ENCODE measurements at places on chromosomes 5 and 9. TPM values are rescaled to one million over a fixed set of nuclear protein-coding genes. Genes with fewer than 3 reads are reported as not detected.
A peak's percentile ranks its signal among the peaks of the same experiment; 100 is the strongest.

DNA sequence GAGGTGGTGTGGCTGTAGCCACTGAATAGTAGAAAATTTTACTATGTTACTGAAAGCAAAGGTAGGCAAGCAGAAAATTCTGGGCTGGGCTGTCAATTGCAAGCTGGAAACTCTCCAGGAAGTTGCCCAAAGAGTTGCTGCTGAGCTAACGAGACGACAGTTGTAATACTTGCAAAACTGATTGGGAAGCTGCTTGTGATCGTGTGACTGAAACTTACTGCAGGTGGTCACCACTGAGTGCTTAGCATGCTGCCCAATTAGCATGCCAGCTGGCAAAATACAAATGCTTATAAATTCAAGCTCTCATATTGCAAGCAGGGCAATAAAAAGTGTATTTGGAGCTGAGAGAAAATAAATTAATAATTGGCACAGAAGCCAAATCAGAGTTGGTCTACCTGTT is 758.5 kb upstream of the EDIL3 start:
- no peak for DNase-seq

GRCh38 chr9:107612136-107612535 is 122.6 kb upstream of the KLF4 start:
- no peak for DNase-seq

DNA sequence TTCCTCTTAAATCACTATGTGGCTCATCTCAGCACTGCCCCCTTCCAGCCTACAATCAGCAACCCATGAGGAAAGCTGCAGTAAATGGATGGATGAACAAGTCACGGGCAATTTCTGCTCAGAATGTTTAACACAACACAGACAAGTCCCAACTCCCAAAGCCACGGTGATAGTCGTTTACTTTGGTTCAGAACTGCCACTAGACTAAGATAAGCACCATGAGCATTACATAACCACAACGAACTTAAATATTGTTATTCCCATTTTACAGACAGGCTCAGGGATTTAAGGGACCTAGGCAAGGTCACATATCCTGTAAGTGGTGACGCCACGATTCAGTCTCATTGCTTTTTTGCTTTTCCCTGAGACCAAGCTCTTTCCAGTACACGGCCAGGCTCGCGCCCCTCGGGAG is 2.0 kb upstream of the SMIM27 start:
- peak; percentile 22 for DNase-seq

DNA sequence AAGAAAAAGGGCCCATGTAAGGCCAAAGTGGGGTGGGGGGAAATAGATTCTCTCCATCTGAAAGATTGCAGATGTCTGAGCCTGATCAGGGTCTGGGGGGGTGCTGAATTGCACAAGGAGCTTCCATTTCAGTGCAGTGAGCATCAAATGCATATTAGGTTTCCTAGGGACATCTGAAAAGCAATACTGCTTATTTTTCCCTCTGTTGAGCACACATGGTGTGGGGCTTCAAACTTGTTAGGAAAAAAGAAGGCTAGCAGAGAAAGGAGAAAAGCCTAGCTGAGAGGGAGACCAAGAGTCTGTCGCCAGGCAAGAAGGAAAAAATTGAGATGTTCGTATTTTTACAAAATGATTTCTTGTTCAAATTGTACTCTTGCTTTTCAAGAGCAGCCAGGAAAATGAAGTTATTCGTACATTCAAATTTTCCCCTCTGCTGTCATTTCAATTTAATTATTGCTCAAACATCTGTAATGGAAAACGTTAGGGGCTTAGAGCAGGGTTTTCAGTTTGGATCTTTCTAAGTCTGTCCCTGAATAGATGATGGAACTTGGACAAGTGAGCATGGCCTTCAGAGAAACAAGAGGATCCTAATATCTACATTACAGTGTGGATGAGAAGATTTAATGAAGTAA is 191.9 kb upstream of the GAS1 start:
- no peak for DNase-seq

DNA sequence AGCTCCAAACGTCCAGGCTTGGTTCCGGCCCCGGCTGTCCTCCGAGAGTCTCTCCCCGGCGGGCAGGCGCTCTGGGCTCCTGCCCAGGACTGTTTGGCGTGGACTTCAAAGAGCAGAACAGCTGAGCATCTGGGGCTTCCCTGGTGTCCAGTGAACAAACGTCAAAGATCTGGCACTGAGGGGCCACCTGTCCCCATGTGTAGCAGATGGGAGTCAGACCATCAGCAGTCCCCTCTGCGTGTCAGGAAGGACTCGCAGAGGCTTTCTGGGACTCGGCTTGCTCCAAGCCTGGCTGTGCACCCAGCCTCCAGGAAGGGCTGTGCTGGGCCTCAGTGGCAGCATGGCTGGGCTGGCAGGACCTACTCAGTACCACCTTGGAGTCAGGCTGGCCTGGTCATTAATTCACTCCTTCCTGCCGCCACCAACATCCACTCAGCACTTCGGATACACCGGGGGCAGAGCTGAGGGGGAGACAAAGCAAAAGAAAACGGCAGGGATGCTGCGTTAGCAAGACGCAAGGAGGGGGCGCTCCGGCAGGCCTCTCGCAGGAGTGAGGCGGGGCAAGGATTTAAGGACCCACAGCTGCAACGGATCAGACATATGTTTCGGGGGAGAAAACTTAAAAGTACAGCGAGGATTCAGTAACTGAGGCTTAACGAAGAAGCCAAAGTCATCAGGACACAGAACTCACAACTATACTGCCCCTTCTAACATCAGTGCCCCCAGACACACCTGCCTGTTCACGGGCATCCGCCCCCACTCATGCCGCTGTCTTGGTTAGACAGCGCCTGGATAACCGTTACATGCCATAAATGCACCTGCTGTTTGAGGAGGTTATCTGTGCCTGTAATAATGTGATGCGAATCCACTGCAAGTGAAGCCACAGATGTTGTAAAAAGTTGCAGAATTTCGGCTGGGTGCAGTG is 164.5 kb upstream of the PHYKPL start:
- DNase-seq, result peak; percentile 26

DNA sequence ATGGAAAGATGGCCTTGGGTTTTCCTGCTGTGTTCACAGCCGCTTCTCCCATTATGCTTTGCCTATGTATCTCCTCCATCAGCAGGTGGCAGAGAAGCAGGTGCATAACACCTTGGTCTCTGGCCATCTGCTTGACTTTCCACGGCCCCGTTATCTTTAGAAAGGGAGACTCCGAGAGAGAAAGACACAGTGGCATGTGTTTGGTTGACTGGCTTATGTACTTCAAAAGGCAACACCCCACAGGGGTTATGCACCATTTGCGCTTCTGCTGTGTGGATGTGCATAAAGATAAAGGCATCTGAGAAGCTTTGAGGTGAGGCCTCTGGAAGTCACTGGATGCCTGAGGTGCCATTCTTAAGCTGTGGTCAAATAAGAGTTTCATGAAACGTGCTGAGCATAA is 138.4 kb downstream of the EGFLAM start:
- DNase-seq, result no peak

- peak; percentile 93 for DNase-seq
Measured at GRCh38 chr9:97802276-97802675, 50.8 kb upstream of the FOXE1 start.

DNA sequence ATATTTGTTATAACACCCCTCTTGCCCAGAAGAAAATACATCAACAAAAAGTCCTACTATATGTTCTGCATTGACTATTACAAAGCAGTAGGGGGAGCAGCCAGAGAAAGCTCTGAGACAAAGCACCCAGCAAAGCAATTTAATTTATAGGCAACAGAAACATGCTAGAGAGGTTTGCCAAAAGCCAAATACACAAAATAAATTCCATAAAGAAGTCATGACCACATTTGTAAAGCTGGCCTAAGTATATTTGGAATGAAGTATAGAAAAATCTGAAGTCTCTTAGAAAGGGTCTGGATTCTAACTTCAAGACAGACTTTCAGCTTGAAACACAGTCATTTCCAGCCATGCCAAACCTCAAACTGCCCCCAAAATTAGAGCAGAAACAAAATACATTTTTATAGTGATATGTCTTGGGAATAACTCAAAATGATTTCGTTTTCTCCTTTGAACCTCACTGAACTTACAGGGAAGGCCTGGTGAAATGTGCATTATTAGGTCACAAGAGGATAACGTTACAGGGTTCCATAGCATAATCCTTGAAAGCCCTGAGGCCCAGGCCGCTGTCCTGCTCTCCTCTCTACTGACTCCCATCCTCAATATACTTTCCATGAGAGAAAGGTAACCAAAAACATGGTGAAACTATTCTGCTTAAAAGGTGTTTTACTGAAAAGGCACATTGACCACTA is 451.8 kb downstream of the RAB3C start:
- DNase-seq, result peak; percentile 32

- DNase-seq, result peak; percentile 84
Measured at GRCh38 chr9:82961504-82962125, 101.3 kb downstream of the RASEF start.

DNA sequence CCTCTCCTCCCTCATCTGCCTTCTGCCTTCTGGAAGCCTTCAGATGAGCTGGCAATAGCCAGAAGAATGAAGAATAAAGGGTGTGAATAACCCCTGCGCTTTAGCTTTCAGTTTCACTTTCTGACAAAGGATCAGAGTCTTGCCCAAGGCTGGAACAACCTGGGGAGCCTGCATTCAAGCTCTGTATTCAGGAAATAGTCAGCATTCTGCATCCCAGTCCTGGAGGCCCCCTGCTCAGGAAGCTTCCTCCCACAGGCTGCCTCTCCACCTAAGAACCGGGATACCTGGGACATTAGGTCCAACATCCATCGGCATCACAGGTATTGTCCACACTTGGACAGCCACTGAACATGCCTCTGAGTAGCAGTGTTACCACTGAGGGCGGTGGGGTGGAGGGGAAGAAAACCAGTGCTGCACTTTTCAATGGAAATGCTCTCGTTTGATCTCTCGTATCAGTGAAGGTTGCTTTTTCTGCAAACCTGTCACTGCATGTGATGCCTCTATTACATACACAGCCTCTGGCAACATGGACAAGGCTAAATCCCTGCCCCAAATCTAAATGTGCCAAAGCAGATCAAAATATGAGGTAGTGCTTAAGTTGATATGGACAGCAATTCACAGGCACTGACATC is 39.8 kb upstream of the ACO1 start:
- peak; percentile 67 for DNase-seq

GRCh38 chr9:94974154-94974879 is 247.8 kb downstream of the AOPEP start:
- no peak for DNase-seq

DNA sequence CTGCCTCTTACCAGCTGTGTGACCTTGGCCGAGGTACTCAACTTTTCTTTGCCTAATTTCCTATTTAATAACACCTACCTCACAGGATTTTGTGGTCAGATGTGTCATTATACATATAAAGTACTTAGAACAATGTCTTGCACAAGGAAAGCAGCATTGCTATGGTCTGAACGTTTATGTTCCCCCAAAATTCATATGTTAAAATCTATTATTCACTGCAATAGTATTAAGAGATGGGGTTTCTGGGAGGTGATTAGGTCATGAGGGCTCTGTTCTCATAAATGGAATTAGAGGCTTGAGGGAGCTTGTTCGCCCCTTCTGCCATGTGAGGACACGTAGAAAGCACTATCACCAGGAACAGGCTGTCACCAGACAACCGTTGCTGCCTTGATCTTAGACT is 10.9 kb upstream of the RNF145 start:
- peak; percentile 3 for DNase-seq

DNA sequence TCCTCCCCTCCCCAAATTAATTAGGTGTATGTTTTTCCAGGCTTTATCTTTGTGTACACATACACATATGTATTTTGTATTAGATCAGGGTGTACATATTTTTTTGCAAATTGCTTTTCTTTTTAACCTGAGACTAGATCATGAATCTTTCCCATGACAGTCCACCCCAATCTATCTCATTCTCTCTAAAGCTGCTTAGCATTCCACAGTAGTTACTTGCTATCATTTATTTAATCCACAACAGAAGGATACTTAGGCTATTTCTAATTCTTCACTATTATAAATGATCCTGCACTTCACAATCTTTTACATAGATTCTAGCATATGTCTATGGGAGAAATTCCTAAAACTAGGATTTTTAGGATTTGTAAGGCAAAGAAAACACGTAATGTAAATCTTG is 43.9 kb downstream of the SH3RF2 start:
- no peak for DNase-seq

DNA sequence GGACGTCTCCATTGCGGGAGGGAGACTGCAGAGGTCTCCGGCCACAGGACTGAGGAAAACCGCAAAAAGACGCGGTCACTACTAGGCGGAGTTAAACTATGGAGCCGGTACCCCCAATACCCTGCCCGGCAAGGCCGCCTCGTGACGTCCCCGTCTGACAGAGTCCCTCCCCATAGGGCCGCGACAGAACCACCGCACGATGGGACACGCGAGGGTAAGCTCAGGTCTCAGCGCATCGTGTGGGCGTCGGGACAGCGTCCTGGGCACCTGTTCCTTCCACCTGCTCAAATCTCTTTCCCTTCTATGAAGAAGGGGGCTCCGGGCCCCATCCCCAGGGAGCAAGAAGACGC is 35.2 kb upstream of the GLDC start:
- peak; percentile 78 for DNase-seq

CYLC2 gene
- not detected for total RNA-seq

IFNA2 gene
- not detected for total RNA-seq

TBCA gene
- 261 TPM for total RNA-seq

Data from Daoy (cell line).